ENCODE measurements at places on chromosomes 5 and 9. TPM values are rescaled to one million over a fixed set of nuclear protein-coding genes. Genes with fewer than 3 reads are reported as not detected.

Gene DNLZ
- polyA plus RNA-seq: 19.0 TPM

Gene PLEKHG4B
- polyA plus RNA-seq: 0.04 TPM

Gene ERCC6L2
- 6.7 TPM for polyA plus RNA-seq

Gene FAM78A
- polyA plus RNA-seq: 0.70 TPM

Gene SEC16A
- polyA plus RNA-seq: 34.9 TPM

Gene PCDHA12
- polyA plus RNA-seq: 0.03 TPM

Gene CCNO
- 0.70 TPM for polyA plus RNA-seq

Gene KCNMB1
- polyA plus RNA-seq: 1.2 TPM

Gene DND1
- polyA plus RNA-seq: 1.4 TPM

Gene PAIP2
- 41.6 TPM for polyA plus RNA-seq

Gene SLC24A2
- not detected for polyA plus RNA-seq

Gene CAMSAP1
- 5.7 TPM for polyA plus RNA-seq

Gene ZNF879
- polyA plus RNA-seq: 0.94 TPM

Gene PCDHGB1
- polyA plus RNA-seq: 0.30 TPM

Gene IL4
- not detected for polyA plus RNA-seq

Gene SLC1A1
- 0.81 TPM for polyA plus RNA-seq

Gene GRM6
- polyA plus RNA-seq: not detected

Gene ANKRD34B
- not detected for polyA plus RNA-seq

Gene SPINK6
- not detected for polyA plus RNA-seq

Gene C5orf52
- polyA plus RNA-seq: not detected

Gene SPACA9
- polyA plus RNA-seq: 2.9 TPM

Gene PCDHGC3
- polyA plus RNA-seq: 37.2 TPM

Gene BHMT2
- 2.1 TPM for polyA plus RNA-seq

Gene CD14
- 14.1 TPM for polyA plus RNA-seq

Gene CREB3
- polyA plus RNA-seq: 33.0 TPM

Gene PCDHA9
- not detected for polyA plus RNA-seq

Gene SHROOM1
- 12.6 TPM for polyA plus RNA-seq

Gene CCDC183
- 0.42 TPM for polyA plus RNA-seq

Gene CBY3
- polyA plus RNA-seq: not detected

Gene SLC36A3
- polyA plus RNA-seq: not detected

Gene CYFIP2
- 6.8 TPM for polyA plus RNA-seq

Gene TICAM2
- 1.1 TPM for polyA plus RNA-seq

Gene EGR1
- polyA plus RNA-seq: 804 TPM

Gene ZNF474
- polyA plus RNA-seq: 0.16 TPM

All from adipose tissue (tissue), 3 donors.